NCI-H345 (cell line): ENCODE measurements at places on chromosomes 12 and 14.

GRCh38 chr12:108394196-108394595, 55.1 kb upstream of the CMKLR1 start:
- DNase-seq = no peak

- no peak for DNase-seq
Measured at GRCh38 chr12:49867570-49868341, 24.9 kb upstream of the BCDIN3D start.

GRCh38 chr12:93573552-93574223, 1.2 kb downstream of the SOCS2 start:
- no peak for DNase-seq

DNA sequence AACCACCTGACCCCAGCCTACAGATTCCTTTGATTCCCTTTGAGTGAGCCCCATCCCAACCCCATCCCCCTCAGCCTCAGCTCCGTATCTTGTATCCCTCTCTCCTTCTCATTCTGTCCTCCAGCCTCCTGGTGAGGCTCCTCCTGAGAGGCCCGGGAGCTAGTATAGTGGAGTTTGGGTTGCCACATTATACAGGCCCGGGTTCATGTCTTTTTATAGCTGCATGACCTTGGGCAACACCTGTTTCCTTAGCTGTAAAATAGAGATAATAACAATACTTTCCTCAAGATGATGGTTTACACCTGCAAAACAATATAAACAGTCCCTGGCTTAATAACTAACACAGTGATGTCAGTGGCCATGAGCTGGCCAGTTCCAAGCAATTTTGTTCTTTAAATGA, 89.8 kb downstream of the STAB2 start:
- no peak for DNase-seq

- DNase-seq = no peak
Measured at GRCh38 chr12:124861898-124862676, 1.6 kb downstream of the SCARB1 start.
